Epithelial cell of proximal tubule (primary cell): ENCODE measurements at places on chromosomes 5 and 9. TPM values are rescaled to one million over a fixed set of nuclear protein-coding genes. Genes with fewer than 3 reads are reported as not detected.

GRCh38 chr9:13013991-13014883, 239.4 kb downstream of the LURAP1L start:
- DNase-seq, result no peak

DNA sequence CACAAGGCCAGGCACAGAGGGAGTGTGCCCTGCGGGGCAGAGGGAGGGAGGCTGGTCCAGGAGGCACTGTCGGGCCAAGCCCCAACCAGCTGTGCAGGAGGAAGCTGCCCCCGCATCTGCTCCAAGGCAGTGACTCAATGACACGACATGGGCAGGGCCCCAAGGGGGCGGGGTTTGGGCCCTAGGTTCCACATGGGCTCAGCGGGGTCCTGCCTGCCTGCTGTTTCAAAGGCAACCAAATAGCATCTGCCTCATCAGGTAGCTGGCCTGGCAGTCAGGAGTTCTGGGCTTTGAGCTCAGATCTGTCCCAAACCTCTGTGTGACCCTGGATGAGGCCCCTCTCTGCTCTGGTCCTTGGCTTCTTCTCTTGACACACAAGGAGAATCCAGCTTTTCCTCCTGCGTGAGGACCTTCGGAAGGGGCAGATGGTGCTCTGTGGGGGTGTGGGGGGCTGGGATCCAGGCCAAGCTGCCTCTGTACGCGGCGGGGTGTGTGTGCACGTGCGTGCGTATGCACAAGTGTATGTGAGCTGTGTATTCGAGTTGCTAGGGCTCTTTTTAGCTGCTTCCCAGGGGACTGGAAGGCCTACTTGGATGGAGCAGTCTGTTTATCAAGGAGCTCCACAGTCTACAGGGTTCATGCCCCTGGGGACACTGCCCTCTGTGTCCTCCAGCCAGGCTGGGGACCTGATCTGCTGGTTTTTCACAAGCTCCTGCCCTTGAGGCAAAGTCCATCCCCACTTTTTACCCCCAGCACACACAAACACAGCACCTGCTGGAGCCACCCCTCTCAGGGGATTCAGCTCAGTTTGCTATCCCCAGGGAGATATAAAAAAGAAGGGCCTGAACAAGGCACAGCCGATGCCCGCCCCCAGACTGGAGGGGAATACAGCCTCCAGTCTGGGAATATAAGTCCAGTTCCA, 138.9 kb downstream of the RGS3 start:
- no peak for DNase-seq

ORM1 gene
- not detected in 2 replicates for total RNA-seq

DNA sequence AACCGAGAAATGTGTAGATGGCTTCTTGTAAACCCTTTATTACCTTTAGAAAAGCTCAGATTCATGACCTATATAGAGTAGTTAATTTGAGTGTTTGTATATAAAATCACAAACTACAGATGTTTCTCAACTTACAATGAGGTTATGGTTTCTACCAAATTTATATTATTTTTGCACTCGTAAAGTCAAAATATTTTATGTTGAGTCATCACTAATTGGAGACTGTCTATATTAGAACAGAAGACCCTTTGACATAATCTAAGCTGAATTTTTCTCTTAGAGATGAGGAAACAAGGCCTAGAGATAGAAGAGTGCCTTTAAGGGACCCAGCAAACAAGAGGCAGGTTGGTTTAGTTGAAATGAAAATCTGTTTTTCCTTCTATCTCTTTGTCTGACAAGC, 20.0 kb upstream of the NMUR2 start:
- no peak for DNase-seq
